ENCODE measurements at places on chromosomes 6 and 20.
A peak's percentile ranks its signal among the peaks of the same experiment; 100 is the strongest.

- no peak for DNase-seq
Measured at GRCh38 chr6:139639507-139639906, 265.1 kb upstream of the CITED2 start.

DNA sequence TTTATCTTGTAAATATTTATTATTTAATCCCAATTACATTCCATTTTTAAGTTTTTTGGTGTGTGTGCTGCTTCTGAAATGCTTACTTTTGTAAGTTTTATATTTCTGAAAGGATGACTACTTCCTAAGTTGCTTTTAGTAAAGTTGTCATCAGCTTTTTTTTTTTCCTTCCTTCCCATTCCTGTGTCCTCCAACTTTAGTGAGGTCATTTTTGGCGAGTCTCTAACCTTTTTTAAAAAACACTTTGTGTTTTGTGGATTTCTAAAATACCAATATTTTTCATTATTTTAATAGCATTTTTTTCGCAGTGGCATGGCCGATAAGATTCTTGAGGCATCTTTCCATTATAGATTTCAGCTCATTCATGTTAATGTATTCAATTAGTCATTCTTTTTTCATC is 30.9 kb downstream of the FIG4 start:
- DNase-seq, result no peak

- DNase-seq, result peak; percentile 31
Measured at GRCh38 chr6:32867022-32867477, 13.1 kb downstream of the PSMB9 start.

DNA sequence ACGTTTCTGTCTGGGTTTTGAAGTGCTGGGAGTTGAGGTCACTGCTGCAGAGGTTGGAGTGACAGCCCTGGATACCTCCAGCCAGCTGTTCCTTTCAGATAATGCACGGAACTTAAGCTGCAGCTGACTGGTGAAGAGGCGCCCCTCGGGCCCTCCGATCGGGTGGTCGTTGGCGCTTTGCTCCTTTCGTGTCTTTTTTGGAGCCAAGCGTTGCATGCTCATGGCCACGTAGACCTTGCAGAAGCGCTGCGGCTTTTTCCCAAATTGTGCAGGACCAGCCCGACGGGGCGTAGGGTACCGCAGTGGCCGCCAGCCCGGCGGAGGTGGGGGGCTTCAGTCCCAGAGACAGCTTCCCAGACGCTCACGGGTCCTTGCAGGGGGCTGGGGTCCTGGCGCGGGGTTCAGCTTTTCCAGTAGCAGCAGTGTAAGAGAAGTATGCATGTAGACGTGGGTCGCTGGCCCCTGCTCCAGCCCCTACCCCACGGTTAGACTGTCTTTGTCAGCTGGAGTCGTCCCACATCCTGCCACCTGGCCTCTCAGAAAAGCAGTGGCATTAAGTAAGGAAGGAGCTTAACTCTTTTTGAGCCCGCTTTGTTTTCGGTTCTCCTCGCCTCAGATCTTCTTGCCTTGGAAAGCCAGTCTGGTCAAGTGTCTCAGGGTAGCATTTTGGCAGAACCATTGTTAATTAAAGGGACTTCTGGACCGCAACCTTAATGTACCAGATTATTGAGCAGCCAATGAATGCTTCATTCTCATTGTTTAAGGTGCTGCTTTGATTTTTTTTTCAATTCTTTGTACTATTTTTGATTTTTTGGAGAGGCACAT is 838 bp downstream of the TNFAIP3 start:
- DNase-seq, result no peak

DNA sequence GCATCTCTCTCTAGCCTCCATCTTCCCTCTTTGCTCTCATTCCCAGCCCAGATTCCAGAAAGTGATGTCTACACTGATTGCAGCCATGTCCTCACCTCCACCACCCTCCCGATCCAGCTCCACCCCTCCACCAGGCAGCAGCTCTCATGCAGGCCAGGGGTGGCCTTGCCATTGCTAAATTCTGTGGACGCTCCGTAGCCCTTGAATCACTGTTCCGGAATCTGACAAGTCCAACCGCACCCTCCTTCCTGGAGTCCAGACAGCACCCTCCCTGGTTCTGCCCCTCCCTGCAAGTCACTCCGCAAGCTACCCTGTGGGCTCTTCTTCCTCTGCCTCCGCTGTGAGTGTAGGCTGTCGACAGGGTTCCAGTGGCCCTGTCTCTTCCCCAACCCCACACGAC is 26.2 kb downstream of the TNXB start:
- DNase-seq, result peak; percentile 94

GRCh38 chr6:126233192-126233591 is 106.7 kb upstream of the CENPW start:
- DNase-seq, result no peak

DNA sequence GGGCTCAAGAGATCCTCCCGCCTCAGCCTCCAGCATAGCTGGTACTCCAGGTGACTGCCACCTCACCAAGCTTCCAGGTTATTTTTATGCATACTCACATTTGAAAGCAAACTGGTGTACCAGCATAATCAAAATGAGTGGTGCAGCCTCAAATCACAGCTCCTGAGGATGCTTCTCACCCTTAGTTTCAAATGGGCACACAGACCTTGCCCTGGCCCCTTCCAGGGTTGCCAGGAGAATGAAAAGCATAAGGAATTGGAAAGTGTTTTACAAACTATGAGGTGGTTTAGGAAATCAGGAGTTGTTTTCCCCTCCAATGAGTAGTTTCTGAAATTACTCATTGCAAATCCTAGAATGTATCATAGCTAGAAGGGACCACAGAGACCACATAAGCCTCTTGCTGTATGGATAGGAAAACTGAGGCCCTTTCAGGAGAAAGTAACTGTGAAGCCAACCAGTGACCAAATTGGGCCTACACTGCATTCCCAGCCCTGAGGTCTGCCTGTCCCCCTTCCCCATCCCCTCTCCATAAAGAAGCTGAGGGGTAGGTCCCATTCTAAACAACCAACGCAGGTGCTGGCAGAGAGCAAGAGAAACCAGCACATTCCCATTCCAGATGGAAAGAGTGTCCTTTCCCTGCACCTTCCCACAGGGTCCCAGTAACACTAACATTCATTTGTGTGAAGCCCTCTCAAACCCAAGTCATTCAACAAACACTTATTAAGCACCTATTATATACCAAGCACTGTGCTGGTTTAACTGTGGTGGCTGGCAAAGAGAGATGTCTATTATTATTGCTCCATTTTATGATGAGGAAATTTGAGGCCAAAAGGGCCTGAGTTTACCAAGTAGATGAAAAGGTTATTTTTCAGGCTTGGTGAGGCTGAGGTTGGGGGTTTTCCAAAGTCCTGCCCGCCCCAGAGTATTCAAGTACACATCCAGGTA is 2.1 kb upstream of the E2F1 start:
- no peak for DNase-seq

GRCh38 chr20:63457737-63458136 is 14.7 kb downstream of the KCNQ2 start:
- DNase-seq, result no peak

DNA sequence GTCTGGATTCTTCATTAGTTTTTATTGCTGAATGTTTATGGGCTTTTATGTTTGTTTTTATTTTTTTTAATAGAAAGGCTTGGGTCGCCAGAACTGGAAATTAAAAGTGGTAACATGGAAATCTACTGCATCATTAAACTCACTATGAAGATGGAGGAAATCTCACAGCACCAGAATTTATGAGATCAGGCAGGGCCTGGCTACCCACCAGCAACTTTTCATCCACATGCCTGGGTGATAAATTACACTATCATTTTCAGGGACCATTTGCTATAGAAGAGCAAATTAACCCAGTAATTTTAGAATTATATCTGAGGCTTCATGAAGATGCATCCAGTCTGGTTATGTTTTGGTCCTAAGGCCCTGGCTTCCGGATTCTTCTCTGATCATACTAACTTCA is 57.8 kb upstream of the PLCB4 start:
- no peak for DNase-seq

DNA sequence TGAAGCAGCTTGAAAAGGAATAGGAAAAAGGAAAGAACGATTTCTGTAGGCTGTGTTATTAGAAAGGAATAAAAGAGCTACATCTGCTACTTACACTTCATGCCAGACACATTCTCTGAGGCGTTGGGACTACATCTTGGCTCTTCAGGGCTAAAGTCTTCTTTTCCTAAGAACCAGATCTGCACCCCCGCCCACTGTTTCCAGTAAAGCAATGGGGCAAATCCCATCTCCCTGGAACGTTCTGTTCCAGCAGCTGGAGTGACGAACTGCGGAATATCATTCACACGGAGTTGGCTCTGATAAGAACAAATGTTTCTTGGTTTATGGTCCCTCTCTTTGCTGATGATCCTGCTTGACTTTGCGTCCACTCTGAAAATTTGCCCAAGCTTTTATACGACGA is 26.9 kb downstream of the FAM50B start:
- no peak for DNase-seq

- no peak for DNase-seq
Measured at GRCh38 chr20:34622821-34623451, 54.0 kb downstream of the PIGU start.

GRCh38 chr6:52020945-52021570 is 66.4 kb downstream of the PKHD1 start:
- DNase-seq, result no peak

- DNase-seq, result no peak
Measured at GRCh38 chr6:52503851-52504781, 72.7 kb downstream of the TRAM2 start.

DNA sequence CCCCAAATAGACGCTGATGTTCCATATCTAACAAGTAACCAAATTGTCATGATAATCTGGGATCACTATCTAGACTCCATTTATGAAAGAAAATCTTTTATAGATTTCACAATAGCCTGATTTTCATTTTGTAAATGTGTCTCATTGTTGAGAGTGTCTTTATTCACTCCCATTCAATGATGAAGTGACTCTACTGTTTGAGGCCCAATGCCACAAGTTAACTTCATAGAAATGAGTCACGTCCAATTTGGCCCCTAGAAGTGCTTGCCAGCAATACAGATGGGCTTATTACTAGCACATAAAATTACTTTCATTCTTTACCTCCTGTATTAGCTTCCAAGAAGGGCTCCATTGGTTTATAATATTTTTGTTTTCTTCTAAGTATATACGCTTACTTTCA is 6.3 kb downstream of the IPCEF1 start:
- no peak for DNase-seq

DNA sequence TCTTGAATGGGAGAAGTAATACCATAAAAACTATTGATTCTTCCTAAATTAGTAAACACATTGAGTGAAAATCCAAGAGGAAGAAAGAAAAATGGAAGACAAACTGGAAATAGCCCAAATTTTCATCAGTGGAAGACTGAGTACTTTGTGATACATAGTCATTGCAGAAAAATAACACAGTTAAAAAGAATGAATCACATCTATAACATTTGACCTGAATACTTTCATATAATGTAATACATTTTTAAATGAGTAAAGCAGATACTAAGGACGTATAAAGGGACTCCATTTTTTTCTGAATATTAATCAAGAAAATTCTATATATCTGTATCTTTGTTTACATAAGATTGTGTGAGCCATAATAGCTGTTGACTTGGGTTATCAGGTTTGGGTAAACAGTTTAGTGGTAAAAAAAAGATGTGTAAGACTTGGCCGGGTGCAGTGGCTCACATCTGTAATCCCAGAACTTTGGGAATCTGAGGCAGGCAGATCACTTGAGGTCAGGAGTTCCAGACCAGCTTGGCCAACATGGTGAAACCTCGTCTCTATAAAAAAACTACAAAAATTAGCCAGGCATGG is 4.3 kb upstream of the SLC17A2 start:
- DNase-seq, result peak; percentile 5

DNA sequence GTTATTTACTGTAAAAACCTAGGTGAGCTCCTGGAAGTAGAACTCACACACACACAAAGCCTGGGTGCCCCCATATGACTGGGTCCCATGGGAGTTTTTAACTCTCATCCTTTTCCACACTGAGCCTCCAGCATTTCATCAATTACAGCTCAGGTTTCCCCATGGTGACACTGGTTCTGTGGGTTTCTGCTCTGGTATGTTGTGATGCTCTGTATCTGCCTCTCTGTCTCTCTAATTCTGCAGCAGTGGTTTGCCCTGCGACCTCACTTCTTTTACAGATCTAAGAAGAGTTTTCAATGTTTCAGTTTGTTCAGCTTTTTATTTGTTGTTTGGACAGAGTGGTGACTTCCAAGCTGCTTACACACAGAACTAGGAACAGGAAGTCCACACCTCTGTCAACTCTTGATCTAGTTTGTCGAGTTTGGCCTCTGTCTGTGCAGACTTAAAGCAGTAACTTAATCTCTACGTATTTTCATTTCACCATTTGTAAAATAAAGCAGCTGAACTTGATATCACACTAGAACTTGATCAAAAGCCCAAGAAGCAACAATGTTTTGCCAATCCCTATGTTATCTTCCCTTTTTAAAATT is 554.3 kb downstream of the EPHA7 start:
- DNase-seq, result no peak

GRCh38 chr20:56676001-56676400 is 46.9 kb downstream of the TFAP2C start:
- DNase-seq, result no peak

GRCh38 chr6:12280458-12280857 is 9.7 kb upstream of the EDN1 start:
- no peak for DNase-seq

DNA sequence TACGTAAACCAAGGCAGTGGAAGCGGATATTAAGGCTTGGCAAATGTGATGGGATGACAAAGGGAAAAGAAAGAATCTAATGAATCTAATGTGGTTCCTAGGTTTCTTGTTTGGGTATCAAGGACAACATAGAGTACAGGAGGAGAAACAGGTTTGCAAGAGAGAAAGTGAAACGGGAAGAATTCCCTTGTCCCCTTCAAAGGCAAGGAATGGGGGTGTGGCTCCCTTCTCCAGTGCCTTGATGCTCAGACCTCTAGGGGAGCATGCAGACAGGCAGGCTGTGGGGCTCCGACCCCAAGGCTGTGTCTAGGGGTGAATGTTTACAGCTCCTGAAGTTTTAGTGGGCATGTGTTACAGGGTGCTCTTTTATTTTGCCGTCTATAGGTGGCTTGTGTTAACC is 317.5 kb upstream of the HSF2 start:
- no peak for DNase-seq

DNA sequence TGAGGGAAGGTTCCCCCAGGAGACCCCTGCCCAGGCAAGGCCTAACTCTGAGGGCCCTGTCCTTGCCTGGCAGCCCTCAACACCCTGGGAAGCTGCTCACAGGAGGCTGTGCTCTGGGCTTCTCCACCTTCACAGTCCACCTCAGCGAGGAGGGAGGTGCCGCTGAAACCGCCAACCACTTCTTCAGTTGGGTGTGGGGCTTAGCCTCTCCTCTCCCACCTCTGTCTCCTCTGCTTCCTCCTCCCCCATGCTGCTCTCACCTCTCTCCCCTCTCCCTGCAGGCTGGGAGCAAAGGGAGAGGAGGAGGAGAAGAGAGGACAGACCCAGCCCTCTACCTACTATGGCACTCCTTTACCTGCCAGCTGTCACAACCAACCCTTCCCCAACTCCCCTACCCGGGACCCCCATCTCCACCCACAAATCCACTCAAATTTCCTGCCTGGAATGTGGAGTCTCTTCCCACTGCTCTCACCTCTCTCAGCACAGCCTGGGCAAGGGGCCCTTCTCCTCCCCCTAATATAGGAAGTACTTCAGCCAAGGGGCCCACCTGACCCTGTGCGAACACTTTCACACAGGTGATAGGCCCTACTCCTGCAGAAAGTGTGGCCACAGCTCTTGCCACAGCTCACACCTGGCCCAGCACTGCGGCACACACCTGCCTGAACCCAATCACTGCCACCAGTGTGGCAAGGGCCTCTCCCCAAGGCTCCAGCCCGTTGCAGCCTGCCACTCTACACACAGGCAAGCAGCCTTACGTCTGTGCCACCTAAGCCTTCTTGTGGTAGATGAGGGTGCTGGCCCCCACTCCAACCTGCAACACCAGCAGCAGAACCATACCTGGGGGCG is 7.2 kb downstream of the RING1 start:
- DNase-seq, result no peak

All from esophagus muscularis mucosa (tissue), 4 donors.